ENCODE measurements at places on chromosomes 11 and 22.

GRCh38 chr22:44882226-44882905 lies 127.4 kb downstream of the PHF21B start:
- no peak for DNase-seq

DNA sequence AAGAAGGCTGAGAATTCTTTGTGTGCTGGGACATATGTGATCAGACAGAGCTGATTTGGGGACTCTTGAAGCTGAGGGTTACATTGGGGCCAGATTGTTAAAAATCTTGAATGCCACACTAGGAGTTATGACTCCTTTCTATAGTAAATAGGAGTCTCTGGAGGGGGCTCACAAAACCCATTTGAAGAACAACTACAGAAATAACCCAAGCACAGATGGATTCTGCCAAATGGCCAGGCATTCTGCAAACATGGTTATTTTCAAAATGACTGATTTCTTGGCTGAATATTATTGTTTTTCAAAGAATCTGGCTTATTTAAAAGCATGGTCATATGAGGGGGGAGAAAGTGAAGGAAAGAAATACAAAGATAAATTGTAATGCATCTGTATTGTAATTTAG lies 625.5 kb upstream of the TENM4 start:
- no peak for DNase-seq

DNA sequence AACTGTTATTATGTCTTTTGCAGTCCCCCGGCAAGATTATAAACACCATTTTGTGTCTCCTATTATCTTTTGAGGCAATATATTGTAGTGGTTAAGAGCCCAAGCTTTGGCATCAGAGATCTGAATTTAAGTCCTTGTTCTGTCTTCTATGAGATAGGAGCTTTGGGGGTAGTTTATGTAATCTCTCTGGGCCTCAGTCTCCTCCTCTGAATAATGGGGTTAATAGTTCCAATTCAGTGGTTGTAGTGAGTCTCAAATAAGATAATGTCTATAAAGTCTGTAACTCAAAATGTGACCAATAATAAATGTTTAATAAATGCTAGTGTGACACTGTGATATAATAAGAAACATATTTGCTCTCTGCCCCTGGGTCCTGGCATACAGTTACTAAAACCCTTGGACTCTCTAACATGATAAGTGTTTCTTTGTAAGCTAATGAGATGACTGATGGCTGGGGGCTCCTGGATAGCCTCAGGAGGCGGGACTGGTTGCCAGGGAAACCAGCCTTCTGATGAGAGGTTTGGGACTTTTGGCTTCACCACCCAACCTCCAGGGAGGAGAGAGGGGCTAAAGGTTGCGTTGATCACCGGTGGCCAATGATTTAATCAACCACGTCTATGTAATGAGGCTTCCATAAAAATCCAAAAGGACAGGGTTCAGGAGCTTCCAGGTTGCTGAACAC lies 183.4 kb upstream of the MTMR2 start:
- no peak for DNase-seq

- no peak for DNase-seq
These were observed 82.7 kb downstream of the THAP12 start for GRCh38 chr11:76298255-76298654.

DNA sequence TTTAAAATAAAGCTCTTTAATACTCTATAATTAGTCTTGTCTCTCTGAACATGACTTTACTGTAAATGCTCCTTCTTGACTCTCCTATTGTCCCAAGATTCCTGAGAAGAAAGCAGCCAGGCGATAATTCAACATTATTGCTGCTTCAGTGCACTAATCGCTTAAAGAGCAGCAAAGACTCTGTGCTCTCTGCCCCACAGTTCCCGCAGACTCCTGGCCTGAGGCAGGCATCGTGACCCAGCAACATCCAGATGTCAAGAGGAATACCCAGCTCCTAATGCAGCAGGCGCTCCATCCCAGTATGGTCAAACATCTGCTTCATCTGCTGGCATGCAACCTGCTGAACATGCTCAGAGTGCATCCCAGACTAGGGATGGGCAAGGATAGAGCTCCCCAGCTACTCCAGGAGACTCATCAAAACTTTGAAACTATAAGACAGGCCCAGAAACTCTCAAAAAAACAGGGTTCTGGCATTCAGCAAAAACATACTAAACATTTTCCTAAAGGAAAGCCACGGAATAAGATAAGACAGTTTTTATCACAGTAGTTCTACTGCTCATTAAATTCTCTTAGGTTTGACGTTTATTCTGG lies 270.0 kb downstream of the SOX6 start:
- no peak for DNase-seq

GRCh38 chr11:34332524-34332923 lies 25.3 kb downstream of the ABTB2 start:
- no peak for DNase-seq

- DNase-seq = no peak
These were observed 5.2 kb upstream of the RASSF10 start for GRCh38 chr11:13003736-13004493.

- no peak for DNase-seq
These were observed 5.6 kb downstream of the APOL6 start for GRCh38 chr22:35653824-35654223.

GRCh38 chr11:20931029-20931428 lies 261.6 kb downstream of the NELL1 start:
- no peak for DNase-seq

- DNase-seq = no peak
These were observed 5.9 kb downstream of the SERPIND1 start for GRCh38 chr22:20779818-20780158.

DNA sequence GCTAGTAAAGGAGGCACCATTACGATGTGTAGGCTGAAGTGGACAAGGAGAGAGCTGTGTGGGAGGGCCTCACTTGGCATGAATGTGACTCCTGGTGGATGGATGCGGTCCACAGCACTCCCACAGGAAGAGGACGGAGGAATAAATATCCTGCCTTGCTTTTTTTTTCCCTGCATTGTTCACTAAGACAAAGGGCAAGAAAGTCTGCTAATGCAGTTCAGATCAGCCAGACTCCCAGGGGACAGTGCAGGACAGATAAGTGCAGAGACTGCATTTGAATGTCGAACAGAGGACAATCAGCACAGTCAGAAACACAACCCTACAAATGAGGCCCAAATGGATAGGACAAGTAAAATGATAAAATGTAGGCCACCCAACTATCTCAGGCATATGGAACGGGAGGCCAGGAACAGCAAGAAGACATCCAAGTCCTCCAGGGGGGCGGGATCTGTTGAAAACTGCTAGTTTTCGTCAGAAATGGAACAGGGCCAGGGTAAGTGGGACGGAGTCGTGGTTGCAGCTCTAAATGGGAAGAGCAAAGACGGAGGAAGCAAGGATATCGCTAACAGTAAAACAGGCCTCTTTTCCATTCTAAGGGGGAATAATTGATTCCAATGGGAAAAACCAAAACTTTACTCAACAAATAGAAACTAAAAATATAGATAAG lies 25.2 kb upstream of the OR8B8 start:
- DNase-seq = no peak

- no peak for DNase-seq
These were observed 247.3 kb upstream of the BLID start for GRCh38 chr11:122363296-122363695.

- no peak for DNase-seq
These were observed 24.6 kb downstream of the MAML2 start for GRCh38 chr11:96318399-96318798.

DNA sequence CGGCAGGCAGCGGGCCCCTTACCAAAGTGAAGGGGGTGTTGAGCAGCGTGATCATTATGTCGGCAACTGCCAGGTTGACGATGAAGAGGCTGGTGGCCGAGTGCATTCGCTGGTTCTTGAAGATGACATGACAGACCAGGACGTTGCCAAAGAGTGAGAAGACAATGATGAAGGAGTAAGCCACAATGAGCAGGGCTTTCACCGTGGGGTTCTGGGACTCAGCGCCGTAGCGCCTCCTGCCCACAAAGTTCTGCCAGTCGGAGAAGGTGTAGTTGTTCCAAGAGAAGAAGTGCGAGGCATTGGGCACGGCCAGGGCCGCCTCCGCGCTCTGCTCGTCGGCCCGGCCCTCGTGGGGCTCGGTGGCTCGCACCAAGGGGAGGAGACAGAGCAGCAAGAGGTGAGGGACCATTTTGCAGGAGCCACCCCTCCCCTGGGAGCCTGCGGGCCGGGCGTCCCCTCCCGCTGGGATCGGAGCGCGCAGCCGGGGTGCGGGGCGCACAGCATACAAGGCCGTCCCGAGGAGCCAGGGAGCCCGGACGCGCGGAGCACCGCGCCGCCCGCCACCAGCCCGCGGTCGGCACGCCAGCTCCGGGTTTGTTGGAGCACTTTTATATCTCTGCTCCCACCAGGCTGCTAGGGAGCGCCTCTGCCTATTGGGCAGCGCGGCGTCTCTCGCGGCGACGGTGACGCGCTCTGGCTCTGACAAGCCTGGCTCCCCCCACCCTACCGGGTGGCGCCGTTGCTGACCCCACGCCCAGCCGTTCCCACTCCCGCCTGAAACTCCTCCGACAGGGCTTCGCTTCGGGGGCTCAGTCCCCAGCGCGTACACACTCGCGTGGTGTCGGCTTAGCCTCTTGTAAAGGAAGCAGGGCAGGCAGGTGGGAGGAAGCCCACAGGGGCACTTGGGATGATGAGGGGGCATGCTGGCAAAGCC lies at the start of gene GPR83:
Gene GPR83 (minus strand): TSS at position 581 of the 934 bp plus-strand sequence. CDS start 172 bp downstream, at position 409.
- no peak for DNase-seq

DNA sequence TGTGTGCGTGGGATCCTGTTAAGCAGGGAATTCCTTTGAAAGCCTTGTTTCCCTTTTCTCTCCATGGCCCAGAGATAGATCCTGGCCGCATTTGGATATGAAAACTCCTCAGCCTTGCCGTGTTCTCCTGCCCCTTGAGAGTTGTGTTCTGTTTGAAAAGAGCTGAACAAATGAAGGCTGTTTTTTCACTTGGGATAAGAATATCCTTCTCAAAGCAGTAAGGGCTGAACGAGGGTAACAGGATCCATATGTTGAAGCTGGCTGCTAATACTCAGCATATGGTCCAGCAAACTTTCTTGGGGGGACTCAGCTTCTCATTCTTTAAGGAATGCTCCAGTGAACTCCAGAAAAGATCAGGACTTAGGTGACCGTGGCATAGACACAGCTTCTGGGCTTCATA lies 114.5 kb upstream of the TTC12 start:
- peak; percentile 21 for DNase-seq

DNA sequence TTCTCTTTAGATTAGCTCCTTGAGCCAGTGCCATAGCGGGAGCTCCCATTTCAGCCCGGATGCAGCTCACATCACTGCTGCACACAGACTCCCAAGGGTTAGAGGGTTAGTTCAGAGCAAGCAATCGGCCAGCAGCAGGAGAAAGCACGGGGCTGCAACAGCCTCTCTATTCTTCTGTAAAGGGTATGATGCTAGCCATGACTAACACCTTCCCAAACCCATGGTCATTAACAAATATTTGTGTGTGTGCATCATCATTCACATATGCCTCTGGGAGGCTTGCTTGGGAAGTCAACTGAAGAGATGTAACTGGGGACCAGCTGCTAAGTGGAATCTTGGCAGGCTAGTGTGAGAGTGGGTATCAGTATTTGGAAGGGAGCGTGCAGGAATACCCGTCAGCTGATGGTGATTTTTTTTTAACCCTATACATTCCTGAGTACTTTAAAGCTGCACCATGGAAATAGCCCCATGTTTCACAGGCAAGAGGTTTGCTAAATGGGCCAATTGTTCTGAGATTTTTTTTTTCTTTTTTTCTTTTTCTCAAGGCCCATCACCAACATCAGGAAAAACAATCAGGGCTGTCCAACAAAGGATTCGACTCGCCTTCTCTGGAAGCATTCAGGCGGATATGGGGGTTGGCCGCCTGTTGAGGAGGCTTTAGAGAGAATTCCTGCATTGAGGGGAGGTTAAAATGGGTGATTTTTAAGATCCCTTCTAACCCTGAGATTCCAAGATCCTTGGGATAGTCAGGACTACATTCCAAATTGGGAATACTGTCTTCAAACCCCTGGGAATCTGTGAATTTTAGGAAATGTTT lies 33.2 kb upstream of the CCDC89 start:
- DNase-seq = peak; percentile 51

GRCh38 chr11:1113405-1114201 lies 38.9 kb downstream of the MUC2 start:
- DNase-seq = no peak

DNA sequence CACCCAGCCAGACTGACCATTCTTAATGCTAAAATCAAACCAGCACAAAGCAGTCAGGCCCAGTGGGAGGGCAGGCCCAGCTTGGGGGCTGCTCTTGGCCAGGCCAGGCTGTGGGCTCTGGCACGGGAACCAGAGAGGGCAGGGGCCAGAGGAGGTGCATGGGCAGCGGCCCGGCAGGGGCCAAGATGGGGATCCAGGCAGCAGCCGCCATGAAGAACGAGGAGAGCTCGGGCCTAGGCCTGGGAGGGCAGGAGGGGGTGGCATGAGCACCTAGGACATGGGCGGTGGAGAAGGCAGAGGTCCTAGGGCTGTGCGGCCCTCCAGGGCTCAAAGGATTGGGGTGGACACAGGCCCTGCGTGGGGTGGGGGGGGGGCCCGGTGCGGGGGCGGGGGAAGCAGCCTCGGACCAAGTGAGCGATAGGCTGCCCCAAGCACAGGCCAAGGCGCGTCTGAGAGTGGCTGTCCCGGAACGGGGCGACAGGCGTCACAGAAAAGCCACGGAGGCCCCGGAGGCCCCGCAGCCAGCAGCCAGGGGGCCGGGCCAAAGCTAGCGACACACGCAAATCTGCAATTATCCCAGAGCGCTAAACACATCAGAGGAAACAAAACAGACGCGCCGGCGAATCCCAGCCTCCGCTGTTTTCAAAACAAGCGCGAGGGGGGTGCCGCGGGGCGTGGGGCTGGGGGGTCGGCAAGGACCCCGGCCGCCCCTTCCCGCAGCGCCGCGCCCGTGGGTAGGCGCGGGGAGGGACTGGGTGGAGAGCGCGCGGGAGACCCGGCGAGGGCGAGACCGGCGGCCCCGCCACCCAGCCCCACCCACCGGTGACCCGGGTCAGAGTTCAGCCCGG lies 8.3 kb downstream of the PLXNB2 start:
- DNase-seq = no peak

- no peak for DNase-seq
These were observed 124.5 kb downstream of the TRIM44 start for GRCh38 chr11:35787013-35787504.

- no peak for DNase-seq
These were observed 13.2 kb upstream of the FXYD2 start for GRCh38 chr11:117837791-117838190.

GRCh38 chr22:45157907-45158306 lies 5.8 kb upstream of the NUP50 start:
- no peak for DNase-seq

GRCh38 chr11:128532016-128532571 lies 55.3 kb downstream of the ETS1 start:
- no peak for DNase-seq

DNA sequence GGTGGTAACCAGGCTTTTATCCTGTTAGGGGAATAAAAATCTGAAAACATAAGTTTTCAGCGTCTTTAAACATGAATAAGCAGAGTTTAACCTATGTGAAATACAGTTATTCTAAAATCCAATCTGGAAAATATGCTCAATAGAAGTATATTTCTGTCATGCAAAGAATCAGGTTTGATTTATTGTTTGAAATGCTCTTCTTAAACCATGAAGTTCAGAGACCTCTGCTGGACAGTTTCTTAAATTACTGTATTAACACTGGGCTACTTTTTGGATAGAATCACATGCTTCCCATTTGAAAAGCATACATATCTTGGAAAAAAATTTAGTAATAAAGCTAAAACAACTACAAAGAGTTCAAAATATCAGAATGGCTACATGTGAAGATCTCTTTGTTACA lies 25.4 kb downstream of the APIP start:
- DNase-seq = peak; percentile 39

GRCh38 chr11:2277933-2278523 lies 7.6 kb upstream of the ASCL2 start:
- no peak for DNase-seq

GRCh38 chr11:104146421-104146820 lies 17.5 kb downstream of the PDGFD start:
- DNase-seq = peak; percentile 55
